NCI-H526 treated with DMSO at 0.1 percent for 48 hours (cell line): ENCODE measurements at places on chromosomes 4 and X.

DNA sequence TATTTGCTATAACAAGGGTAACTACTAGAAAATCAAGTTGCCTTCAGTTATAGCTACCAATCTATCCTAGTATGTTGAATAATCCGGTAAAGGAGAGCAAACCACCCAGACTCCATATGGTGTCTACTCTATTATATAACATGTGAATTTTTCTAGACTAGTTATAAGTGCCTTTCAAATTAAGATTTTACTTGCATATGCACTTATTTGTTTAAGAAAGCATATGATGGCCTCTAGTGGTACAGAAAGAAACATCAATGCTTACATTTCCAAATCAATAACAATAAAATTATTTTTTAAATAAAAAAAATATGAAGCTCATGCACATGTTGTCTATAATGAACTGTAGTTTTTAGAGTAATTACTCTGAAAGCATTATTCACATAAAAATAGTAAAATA is 1516.4 kb upstream of the PABPC4L start:
- DNase-seq, result no peak

DNA sequence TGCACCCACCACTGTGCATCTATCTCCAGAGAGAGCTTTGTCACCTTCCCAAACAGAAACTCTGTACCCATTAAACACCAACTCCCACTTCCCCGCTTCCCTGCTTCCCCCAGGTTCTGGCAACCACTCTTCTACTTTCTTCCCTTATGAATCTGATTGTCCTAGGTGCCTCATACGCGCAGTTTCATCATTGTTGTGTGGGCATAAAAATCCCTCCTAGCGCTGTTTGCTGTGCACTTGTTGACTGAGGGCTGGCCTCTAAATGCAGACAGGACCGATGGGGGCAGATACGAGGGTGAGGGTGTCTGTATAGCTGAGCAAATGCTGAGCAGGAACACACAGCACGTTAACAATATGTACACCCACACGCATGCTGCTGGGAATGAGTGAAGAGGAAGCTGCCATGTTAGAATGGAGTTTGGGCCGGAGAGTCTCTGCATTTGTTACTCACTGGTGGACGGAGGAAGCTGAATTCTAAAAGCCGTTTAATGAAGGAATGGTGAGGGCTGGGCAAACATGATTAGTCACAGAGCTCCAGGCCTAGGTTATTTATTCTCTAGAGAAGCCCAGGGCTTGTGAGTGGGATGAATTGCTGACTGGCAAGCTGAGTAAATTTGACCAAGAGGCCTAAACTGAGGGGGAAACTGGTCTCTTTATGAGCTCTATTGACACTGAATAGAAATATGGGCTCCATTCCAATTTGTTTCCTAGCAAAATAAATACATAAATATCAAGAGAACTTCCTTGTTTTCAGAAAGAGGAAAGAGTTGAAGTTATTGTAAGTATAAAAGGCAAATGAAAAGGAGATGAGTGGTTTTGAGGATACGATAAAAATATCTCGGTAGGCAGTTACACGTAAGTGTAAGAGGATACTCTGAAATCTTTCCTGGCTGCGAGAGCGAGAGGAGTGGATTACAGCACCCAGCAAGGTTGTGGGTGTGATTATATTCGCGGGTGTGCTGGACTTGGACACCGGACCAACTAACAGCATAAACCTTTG is 95.9 kb upstream of the RPS6KA3 start:
- DNase-seq, result no peak

GRCh38 chrX:121570072-121570841 is 522.8 kb downstream of the GLUD2 start:
- no peak for DNase-seq

GRCh38 chr4:36235306-36235705 is 9.0 kb downstream of the ARAP2 start:
- DNase-seq, result no peak

- DNase-seq, result no peak
Observed at GRCh38 chrX:68872171-68872570, 43.4 kb downstream of the EFNB1 start.

GRCh38 chr4:58074382-58074781 is 964.2 kb upstream of the IGFBP7 start:
- no peak for DNase-seq

DNA sequence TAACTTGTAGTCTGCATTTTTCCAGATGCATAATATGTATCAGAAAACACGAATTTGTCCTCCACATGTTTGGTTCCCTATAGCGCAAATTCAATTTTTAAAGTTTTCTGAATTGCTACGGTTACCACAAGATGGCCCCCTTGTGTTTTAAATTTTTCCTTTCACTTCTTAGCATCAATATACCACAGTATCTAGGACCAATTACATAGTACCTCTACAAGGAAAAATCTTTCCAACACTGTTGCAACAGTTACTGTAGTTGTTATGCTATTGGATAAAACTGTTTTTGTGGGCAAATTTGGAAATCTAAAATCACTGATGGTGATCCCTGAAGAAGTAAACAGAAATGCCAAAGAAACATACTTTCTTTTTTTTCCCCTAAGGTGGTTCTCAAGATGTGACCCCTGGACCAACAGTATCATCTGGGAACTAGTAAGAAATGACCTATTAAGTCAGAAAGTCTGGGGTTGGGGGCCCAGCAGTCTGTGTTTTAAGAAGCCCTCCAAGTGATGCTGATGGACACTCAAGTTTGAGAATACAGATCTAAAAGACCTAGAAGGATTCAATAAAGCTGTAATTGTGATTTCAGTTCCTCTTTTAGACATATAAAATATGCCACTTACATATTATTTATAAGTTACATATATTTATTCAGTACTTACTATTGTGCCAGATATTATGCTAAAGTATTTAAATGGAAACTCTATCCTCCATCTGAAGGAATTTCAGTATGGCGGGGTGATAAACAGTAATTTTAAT is 3.1 kb downstream of the ZGRF1 start:
- peak; percentile 12 for DNase-seq

GRCh38 chr4:83237591-83237990 is 47.0 kb downstream of the COQ2 start:
- no peak for DNase-seq

DNA sequence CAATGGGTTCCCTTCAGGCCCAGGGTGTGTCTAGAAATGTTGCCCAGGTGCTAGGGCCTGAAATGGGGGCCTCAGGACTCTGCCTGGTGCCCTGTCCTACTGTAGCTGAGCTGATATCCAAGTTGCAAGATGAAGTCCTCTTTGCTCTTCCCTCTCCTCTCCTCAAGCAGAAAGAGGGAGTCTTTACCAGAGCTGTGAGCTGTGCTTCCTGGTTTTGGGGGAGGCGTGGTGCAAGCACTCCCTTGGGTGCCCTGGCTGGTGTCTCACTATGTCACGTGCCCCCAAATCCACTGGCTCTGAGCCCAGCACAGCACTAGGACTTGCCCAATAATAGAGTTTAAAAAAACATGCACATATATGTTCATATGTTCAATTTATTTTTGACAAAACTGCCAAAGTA is 29.3 kb upstream of the CT47A1 start:
- no peak for DNase-seq

GRCh38 chr4:105989485-105990242 is 94.4 kb downstream of the NPNT start:
- DNase-seq, result no peak
